ENCODE measurements at places on chromosomes 3 and 15. TPM values are rescaled to one million over a fixed set of nuclear protein-coding genes. Genes with fewer than 3 reads are reported as not detected.

DNA sequence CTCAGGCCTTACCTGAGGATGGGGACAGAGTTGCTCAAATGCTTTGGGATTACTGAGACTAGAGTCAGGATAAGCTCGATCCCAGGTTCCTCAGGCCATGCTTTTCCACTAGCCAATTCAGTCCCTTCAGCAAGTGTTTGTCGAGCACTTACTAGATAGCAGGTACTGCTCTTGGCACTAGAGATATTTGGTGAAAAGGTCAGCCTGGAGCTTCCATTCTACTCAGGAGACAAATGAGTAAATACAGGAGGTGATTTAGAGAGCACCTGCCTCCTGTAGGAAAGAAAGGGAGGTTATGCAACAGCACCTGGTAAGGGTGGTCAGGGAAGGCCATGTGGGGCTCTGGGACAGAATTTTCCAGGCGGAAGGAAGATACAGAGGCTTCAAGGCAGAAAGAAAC is 99.9 kb downstream of the CACNA1D start:
- no peak overlapping the region for H3K4me3 ChIP-seq
- H3K27me3 ChIP-seq, result no peaks in the 10 kb centered on the region
- H3K27ac ChIP-seq, result no peak overlapping the region
- no peak for DNase-seq
- no peaks in the 10 kb centered on the region for H3K4me1 ChIP-seq

DNA sequence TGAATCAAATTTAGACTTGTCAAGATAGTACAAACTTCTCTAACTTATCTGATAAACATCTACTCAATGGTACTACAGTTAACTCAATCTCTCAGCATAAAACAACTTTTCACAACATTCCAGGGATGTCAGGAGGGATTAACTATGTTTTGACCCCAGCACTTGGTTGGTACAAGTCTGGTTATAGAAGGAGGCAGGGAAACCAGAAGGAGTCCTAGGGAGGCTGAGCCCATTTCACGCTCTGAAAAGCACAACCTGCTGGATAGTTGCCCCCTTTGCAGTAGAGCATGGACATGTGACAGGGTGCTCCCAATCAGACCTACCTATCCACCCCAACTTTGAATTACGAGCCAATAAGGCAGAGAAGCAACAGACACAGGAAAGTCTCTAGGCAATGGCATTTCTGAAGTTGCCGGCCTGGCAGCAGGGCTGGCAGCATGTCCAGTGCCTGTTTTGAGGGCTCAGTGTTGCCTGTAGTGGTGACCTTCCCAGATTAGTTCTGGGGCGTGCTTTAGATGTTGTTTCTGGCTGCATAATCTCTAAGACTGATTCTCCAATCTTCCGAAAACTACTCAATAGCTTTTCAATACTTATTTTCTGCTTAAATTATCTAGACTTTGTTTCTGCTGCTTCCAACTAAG is 8.2 kb downstream of the ANKUB1 start:
- DNase-seq, result no peak
- H3K4me1 ChIP-seq, result peaks cover 9% of the 10 kb centered on the region
- H3K27ac ChIP-seq, result peak overlapping the region; percentile 62
- H3K27me3 ChIP-seq, result no peaks in the 10 kb centered on the region
- no peak overlapping the region for H3K4me3 ChIP-seq

GRCh38 chr3:189587664-189588040 is 43.5 kb upstream of the TP63 start:
- H3K27ac ChIP-seq, result no peak overlapping the region
- no peak for DNase-seq
- no peak overlapping the region for H3K4me3 ChIP-seq
- no peaks in the 10 kb centered on the region for H3K27me3 ChIP-seq
- no peaks in the 10 kb centered on the region for H3K36me3 ChIP-seq
- peaks cover 2% of the 10 kb centered on the region for H3K4me1 ChIP-seq

The MSL2 gene
- total RNA-seq, result 9.2 TPM

Measured in fibroblast of lung (primary cell).